ENCODE measurements at places on chromosomes 16 and 17.

DNA sequence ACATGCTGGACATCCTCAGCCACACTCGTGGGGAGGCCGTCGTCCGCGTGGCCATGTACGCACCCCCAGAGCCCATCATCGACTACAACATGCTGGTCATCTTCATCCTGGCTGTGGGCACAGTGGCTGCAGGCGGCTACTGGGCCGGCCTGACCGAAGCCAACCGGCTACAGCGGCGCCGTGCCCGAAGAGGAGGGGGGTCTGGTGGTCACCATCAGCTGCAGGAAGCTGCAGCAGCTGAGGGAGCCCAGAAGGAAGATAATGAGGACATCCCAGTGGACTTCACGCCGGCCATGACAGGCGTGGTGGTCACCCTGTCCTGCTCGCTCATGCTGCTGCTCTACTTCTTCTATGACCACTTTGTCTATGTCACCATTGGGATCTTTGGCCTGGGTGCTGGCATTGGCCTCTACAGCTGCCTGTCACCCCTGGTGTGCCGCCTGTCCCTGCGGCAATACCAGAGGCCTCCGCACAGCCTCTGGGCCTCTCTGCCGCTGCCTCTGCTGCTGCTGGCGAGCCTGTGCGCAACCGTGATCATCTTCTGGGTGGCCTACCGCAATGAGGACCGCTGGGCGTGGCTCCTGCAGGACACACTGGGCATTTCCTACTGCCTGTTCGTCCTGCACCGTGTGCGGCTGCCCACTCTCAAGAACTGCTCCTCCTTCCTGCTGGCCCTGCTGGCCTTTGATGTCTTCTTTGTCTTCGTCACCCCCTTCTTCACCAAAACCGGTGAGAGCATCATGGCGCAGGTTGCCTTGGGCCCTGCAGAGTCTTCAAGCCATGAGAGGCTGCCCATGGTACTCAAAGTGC, 900 bp downstream of the SPPL2C start:
- DNase-seq, result no peak

- no peak for DNase-seq
Measured at GRCh38 chr17:15892731-15893657, 51.9 kb upstream of the ADORA2B start.

DNA sequence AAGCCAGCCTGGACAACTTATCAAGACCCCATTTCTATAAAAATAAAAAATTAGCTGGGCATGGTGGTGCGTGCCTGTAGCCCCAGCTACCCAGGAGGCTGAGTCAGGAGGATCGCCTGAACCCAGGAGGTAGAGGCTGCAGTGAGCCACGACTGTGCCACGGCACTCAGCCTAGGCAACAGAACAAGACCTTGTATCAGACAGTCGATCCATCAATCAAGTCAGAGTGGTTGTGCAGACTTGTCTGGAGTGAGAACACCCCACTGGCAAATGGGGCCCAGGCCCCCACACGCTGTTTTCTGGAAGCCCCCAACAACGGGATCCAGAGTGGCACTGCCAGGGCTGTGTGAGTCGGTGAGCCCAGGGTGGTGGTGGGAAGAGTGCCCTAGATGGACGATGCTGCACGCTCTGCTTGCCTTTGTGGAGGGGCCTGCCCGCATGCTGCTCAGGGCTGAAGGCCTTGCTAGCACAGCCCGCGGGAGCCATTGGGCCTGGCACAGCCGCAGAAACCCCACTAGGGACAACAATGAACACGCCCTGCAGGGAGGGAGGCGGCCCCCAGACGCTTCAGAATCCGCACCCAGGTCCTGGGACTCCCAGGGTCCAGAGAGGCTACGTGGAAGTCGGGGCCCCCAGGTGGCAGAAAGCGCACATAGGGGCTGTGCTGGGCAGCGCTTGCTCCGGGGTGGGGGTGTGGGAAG, 80.1 kb upstream of the GNG13 start:
- no peak for DNase-seq

DNA sequence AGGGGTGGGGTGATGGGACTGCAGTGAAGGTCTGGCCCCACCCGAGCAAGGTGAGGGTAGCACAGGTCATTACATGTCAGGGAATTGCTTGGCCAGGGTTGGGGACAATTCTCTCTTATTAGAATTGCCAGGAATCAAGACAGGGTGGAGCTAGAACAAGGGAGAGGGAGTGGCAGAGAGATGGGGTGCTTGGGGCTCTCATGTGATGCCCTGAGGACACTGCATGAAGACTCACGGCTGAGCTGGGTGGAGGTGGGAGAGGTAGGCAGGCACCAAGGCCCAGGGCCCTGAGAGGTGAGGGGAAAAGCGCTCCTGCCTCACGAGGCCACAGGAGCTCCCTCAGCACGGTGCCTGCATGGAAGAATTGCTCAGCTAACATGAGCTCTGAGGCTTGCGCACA, 3.6 kb downstream of the DPEP1 start:
- DNase-seq, result no peak

GRCh38 chr17:61403801-61404662, 4.4 kb downstream of the TBX2 start:
- no peak for DNase-seq

- no peak for DNase-seq
Measured at GRCh38 chr17:62739645-62740388, 68.3 kb downstream of the MARCHF10 start.

- DNase-seq, result no peak
Measured at GRCh38 chr17:39212195-39212810, 12.2 kb downstream of the RPL19 start.

- DNase-seq, result peak; percentile 69
Measured at GRCh38 chr17:41648411-41649195, 24.2 kb upstream of the KRT17 start.

GRCh38 chr16:12675852-12676251, 127.8 kb downstream of the CPPED1 start:
- no peak for DNase-seq

GRCh38 chr16:3691761-3692160, 25.6 kb downstream of the TRAP1 start:
- DNase-seq, result no peak

DNA sequence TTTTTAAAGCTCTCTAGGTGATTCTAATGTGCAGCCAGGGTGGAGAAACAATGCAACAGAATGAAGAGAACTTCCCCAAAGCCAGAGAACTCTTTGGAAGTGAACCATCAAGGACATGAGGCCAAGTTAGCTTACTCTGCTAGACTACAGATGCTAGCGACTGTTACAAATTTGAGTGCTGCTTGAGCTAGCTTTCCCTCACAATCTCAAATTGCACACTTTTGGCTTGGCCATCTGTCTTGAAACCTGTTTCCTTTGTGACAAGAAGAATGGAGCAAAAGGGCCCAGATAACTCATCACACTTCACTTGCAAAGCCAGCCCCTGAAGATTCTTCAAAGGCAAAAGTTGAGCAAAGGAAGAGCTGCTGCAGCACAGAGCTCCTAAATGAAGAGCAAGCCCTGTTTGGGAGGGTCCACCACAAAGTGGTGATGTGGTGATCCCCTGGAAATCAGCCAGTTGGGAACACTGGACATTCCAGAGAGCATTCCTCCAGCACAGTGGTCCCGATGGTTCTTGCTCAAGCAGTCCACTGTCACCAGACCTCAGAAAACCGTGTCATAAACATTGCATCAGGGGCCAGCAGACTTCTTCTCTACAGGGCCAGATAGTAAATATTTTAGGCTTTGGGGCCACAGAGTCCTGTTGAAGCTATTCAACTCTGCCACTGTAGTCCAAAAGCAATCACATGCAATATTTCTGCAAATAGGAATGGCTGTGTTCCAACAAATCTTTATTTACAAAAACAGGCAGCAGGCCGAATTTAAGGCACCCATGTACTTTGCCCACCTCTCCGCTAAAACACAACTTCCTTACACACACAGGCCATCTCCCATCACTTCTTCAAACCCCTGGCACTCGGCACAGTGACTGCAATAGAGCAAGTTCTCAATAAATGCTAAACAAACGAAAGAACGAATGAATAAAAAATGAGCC, 21.2 kb downstream of the SLC39A11 start:
- DNase-seq, result no peak

DNA sequence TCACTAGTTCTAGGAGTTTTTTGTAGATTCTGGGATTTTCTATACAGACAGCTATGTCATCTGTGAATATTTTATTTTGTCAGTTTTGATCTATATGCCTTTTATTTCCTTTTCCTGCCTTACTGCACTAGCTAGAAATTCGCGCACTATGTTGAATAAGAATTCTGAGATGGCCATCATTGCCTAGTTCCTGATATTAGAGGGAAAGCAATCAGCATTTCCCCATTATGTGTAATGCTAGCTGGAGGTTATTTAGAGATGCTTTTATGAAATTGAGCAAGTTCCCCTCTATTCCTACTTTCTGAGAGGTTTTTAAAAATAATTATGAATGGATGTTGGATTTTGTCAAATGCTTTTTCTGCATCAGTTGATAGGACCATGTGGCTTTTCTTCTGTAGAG, 23.8 kb downstream of the MPRIP start:
- no peak for DNase-seq

DNA sequence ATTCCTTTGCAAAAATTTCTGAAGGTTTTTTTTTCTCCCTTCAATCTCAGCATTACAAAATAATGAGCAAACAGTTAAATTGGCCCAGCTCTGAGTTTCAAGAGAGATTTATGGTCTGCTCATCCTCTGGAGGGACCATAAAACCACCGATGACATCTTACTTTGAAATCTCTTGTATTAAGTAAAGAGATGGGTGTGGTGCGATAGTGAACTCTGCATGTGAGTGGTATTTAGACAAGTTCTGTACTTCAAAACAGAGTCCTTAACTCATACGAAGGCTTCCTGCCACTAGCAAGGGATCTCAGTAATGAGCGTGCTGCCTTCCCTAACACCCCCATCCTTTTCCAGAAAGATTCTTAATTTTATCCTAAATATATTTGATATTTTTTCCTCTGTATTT, 2.1 kb downstream of the FAM20A start:
- no peak for DNase-seq

GRCh38 chr16:1990351-1991134, 773 bp downstream of the SYNGR3 start:
- DNase-seq, result no peak

GRCh38 chr17:1494736-1495253, 2.3 kb upstream of the MYO1C start:
- DNase-seq, result no peak

DNA sequence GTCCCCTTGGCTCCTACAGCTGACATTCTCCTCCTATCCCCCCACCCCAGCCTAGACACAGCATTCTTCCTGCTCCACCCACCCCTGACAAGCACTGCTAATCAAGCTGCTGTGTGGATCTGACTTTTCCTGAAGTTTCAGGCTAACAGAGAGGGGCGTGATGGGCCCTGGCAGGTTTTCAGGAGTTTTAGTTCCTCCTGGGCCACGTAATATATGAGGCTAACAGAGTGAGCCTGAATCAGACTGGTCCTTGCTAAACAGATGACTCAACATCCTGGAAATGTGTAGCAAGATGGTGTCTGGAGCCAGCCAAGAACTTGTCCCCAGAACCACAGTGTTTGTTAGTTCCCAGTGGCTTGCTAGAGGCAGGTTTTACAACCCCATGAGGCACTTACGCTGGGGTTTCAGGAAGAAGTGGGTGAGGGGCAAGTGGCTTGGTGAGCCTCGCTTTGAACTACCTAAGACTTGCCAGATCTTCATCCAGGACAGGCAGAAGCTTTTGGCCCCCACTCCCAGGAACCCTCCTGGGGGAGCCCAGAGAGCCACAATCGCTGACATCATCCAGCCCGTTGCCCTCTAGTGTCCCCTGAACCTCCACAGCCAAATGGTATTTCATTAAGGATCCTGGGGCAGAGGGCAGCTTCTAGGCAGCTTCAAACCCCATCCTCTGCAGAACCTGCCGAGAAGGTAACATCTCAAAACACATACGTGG, 15.9 kb downstream of the TMEM92 start:
- DNase-seq, result no peak

- DNase-seq, result peak; percentile 67
Measured at GRCh38 chr16:28494121-28494851, at the start of gene APOBR. TSS of gene APOBR (plus strand) at chr16:28494643. CDS start at chr16:28494682, 39 bp downstream.

DNA sequence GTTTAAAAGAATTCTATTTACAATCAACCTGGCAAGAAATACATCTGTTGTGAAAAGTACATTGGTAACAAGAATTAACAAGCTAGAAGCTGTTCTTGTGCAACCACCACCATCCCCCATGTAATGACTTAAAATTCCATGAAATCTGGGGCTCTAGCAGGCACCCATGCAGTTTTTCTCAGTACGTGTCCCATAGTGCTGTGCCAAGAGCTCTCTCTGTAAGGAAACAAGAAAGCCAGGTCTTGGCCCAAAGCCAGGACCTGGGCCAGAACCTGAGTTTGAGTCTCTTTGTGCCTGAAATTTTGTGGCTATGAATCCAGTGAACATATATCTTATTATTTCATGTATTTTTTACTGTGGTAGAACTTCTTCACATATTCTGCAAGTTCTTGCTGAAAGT, 46.6 kb downstream of the NUP93 start:
- no peak for DNase-seq

DNA sequence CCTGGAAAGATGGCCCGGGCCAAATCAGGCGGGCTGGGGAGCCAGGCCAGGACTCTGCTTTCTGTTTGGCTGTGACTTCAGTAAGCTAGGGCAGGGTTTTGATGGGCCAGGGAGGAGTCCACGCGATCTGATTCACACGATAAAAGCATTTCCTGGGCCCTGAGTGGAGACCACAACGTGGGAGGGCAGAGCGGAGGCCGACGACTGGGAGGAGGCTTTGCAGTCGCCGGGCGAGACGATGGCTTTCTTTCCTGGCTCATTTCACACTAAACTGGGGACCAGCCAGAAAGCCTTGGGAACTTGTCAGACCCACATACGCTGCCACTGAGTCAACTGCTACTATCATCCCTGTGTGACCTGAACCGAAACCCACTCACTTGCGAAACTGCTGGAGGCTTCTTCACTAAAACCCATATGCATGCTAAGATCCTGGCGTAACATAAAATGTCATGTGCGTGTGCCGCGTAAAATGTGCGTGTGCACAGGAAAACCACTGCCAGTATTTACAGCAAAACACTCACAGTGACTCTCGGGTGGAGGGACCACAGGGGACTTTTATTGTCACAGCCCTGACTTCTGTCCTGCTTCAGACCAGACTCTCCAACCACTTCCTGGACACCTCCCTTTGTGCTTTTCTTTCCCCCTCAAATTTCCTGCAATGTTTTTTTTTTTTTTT, 14.2 kb upstream of the RHBDF2 start:
- DNase-seq, result peak; percentile 68

- no peak for DNase-seq
Measured at GRCh38 chr16:3579776-3580175, 2.6 kb upstream of the NLRC3 start.
